ENCODE measurements at places on chromosomes 12 and 14.

DNA sequence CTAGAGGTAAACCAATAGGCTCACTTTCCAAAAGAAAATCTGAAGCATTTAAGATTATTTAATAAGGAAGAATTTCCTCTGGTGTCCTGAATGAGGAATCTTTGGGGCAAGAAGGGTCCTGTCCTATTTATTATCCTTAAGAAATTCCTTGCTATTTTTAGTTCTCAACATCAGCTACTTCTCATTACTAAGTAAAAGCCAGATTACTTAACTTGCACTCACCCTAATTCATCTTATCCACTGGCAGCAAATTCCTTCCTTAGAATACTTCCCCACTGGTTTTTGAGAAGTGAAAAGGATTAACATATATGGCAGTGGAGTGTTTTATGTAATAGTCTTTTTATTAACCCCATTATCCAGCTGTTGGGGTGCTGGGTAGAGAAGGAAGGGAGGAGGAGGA lies 767.7 kb downstream of the DIO2 start:
- DNase-seq: no peak

- no peak for DNase-seq
Observed at GRCh38 chr12:120540445-120540844, 6.3 kb downstream of the RNF10 start.

DNA sequence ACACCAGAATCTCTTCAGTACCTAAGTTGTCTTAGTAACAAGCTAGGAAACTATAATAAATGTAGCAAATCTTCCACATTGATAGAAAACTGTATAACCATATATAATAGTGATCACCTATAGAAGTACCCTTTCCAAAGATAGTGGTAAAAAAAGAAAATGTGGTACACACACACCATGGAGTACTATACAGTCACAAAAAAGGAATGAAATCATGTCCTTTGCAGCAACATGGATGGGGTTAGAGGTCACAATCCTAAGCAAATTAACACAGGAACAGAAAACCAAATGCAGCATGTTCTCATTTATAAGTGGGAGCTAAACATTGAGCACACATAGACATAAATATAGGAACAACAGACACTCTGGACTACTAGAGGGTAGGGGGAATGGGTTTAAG lies 90.5 kb downstream of the SLC25A21 start:
- no peak for DNase-seq

- DNase-seq: no peak
Observed at GRCh38 chr12:49671031-49671765, 36.0 kb downstream of the FMNL3 start.

GRCh38 chr12:122917507-122918121 lies 21.7 kb upstream of the VPS37B start:
- peak; percentile 59 for DNase-seq
